AG04450 (cell line): ENCODE measurements at places on chromosomes 7 and 10. TPM values are rescaled to one million over a fixed set of nuclear protein-coding genes. Genes with fewer than 3 reads are reported as not detected.
A peak's percentile ranks its signal among the peaks of the same experiment; 100 is the strongest.

FUOM gene
- 17.8 and 24.3 TPM in 2 replicates for polyA plus RNA-seq

OR6V1 gene
- polyA plus RNA-seq = not detected in 2 replicates

DNA sequence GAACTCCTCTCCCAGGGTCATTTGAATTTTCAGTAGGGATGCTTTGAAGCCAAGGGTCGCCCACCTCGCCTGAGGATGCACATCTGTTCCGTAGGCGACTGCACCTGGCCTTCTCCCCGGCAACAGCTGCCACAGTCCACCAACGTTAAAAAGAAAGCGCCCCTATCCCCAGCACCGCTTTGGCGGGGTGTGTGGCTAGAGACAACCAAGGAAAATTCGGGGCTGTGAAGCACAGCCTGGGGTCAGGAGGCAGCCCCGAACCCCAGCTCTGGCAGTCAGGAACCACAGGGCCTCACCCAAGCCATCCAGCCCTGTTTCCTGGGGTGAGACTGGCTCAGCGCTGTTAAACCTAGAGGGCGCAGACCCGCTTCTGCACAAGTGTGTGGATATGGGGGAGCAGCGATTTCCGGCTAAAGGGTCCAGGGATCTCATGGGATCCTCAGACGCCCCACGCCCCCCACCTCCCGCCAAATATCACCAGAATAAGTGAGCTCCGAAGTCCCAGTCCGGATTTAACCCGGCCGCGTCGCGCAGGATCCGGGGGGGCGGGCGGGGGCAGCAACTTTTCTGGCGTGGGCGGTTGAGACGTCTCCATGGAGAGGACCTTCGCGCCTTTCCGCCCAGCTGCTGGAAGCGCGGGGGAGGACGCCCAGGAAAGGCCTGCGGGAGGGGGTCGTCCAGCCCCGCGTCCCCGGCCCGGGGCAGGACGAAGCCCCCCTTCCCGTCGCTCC, 822 bp downstream of the ZC3HAV1L start:
- no peak for DNase-seq

- peak; percentile 13 for DNase-seq
These were observed 540.2 kb downstream of the LRMDA start for GRCh38 chr10:75971402-75972211.

- DNase-seq = no peak
These were observed 32.5 kb downstream of the CDCA7L start for GRCh38 chr7:21912931-21913780.

- DNase-seq = no peak
These were observed 73.3 kb upstream of the CHCHD3 start for GRCh38 chr7:133155146-133155545.
